ENCODE measurements at places on chromosomes 6 and 20. TPM values are rescaled to one million over a fixed set of nuclear protein-coding genes. Genes with fewer than 3 reads are reported as not detected.

RIPOR2 gene
- 1.6 TPM for total RNA-seq

OR2H1 gene
- total RNA-seq = not detected

MEI4 gene
- 3.3 TPM for total RNA-seq

SMLR1 gene
- 0.52 TPM for total RNA-seq

NOX3 gene
- total RNA-seq = not detected

BLTP3A gene
- 10.1 TPM for total RNA-seq

AVP gene
- total RNA-seq = not detected

GMEB2 gene
- 9.9 TPM for total RNA-seq

ALDH8A1 gene
- total RNA-seq = 0.66 TPM

GRCh38 chr20:5779071-5779900 is 29.1 kb downstream of the SHLD1 start:
- H3K36me3 ChIP-seq = no peaks in the 10 kb centered on the region
- H3K4me3 ChIP-seq = no peak overlapping the region
- peak; percentile 46 for DNase-seq
- H3K27me3 ChIP-seq = no peaks in the 10 kb centered on the region

GRCh38 chr20:62142252-62143080 is 728 bp downstream of the PSMA7 start:
- no peaks in the 10 kb centered on the region for H3K27me3 ChIP-seq
- peak; percentile 40 for DNase-seq
- H3K36me3 ChIP-seq = peaks cover 13% of the 10 kb centered on the region
- H3K27ac ChIP-seq = peak overlapping the region; percentile 98
- H3K4me3 ChIP-seq = peak overlapping the region; percentile 27

GRCh38 chr6:153966001-153966400 is 73.0 kb upstream of the OPRM1 start:
- no peaks in the 10 kb centered on the region for H3K4me1 ChIP-seq
- no peaks in the 10 kb centered on the region for H3K36me3 ChIP-seq
- no peaks in the 10 kb centered on the region for H3K27me3 ChIP-seq
- no peak overlapping the region for H3K4me3 ChIP-seq
- H3K27ac ChIP-seq = no peak overlapping the region

DNA sequence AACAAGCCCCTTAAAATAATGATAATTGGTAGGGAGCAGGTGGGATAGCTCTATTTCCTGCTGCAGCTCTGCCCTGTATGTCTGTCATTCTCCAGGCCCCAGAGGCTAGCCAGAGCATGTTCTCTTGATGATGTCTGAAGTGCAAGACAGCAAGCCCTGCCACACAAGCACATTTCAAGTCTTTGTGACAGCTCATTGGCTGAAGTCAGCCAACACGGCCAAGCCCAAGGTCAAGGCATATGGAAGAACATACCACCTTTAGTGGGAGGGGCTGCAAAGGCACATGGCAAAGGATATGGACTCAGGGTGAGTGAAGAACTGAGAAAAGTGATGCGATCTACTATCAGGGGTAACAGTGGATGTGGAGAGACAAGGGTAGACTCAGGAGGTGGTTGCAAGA is 116.1 kb downstream of the PRND start:
- H3K36me3 ChIP-seq = no peaks in the 10 kb centered on the region
- no peaks in the 10 kb centered on the region for H3K4me1 ChIP-seq

- no peak overlapping the region for H3K4me3 ChIP-seq
- H3K27ac ChIP-seq = no peak overlapping the region
- H3K36me3 ChIP-seq = no peaks in the 10 kb centered on the region
- H3K4me1 ChIP-seq = peaks cover 9% of the 10 kb centered on the region
- no peak for DNase-seq
Observed at GRCh38 chr20:1474817-1475603, 8.4 kb upstream of the NSFL1C start.

DNA sequence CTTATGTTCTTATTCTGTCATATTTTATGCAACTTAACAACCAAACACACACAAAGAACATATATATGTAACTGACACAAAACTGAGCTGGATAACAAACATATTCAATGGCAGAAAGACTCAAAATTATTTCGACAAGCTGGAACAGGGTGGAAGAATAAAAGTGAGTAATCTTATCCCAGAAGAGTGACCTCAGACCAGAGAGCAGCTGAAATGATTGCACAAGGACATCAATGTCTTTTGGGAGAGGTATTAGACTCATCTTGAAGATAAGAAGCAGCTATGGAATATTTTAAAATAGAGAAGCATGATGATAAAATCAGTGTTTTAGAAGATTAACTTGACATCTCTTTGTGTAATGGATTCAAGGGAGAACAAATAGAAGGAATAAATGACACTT is 191.6 kb upstream of the PRDM1 start:
- H3K36me3 ChIP-seq = no peaks in the 10 kb centered on the region
- H3K27me3 ChIP-seq = no peaks in the 10 kb centered on the region
- no peak for DNase-seq
- peaks cover 16% of the 10 kb centered on the region for H3K4me1 ChIP-seq
- H3K4me3 ChIP-seq = no peak overlapping the region

DNA sequence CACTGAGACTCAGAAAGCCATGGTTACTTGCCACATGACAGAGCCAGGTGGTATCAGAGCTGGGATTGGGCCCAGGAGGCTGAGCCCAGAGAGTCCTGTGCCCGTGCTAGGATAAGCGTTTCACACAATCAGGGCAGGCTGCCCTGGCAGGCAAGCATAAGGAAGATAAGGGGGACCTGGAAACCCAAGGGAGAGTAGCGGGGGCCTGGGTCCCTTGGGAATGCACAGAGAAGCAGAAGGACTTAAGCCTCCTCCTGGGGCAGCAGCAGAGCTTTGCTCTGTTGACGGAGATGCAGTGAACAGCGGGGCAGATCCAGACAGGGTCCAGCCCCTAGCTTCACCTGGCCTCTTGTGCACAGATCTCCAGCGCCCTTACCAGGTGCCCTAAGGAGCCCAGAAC is 8.7 kb downstream of the TRIB3 start:
- H3K4me1 ChIP-seq = peaks cover 22% of the 10 kb centered on the region
- no peak overlapping the region for H3K4me3 ChIP-seq
- no peak overlapping the region for H3K27ac ChIP-seq

DNA sequence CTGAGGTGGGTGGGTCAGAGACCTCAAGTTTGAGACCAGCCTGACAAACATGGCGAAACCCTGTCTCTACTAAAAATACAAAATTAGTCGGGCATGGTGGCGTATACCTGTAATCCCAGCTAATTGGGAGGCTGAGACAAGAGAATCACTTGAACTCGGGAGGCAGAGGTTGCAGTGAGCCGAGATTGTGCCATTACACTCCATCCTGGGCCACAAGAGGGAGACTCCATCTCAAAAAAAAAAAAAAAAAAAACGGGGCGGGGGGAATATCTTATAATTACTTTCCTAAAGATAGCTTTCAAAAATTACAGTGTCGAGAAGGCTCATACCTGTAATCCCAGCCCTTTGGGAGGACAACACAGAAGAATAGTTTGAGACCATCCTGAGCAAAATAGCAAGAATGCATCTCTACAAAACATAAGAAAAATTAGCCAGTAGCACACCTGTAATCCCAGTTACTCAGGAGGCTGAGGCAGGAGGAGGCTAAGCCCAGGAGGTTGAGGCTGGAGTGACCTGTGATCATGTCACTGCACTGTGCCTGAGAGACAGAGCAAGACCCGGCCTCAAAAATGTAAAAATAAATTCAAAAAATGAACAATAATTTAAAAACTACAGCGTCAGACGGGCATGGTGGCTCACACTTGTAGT is 25.8 kb downstream of the CBFA2T2 start:
- H3K4me3 ChIP-seq = no peak overlapping the region
- H3K27ac ChIP-seq = no peak overlapping the region
- no peak for DNase-seq
- peaks cover 27% of the 10 kb centered on the region for H3K4me1 ChIP-seq
- H3K36me3 ChIP-seq = no peaks in the 10 kb centered on the region

- no peak overlapping the region for H3K27ac ChIP-seq
- DNase-seq = no peak
- H3K4me1 ChIP-seq = no peaks in the 10 kb centered on the region
- no peak overlapping the region for H3K4me3 ChIP-seq
- H3K27me3 ChIP-seq = no peaks in the 10 kb centered on the region
- no peaks in the 10 kb centered on the region for H3K36me3 ChIP-seq
Observed at GRCh38 chr6:124982669-124983068, 20.4 kb downstream of the RNF217 start.

GRCh38 chr20:37274851-37275524 is 13.4 kb upstream of the GHRH start:
- no peak overlapping the region for H3K27ac ChIP-seq
- DNase-seq = no peak
- H3K27me3 ChIP-seq = no peaks in the 10 kb centered on the region
- no peaks in the 10 kb centered on the region for H3K36me3 ChIP-seq
- H3K4me3 ChIP-seq = no peak overlapping the region
- H3K4me1 ChIP-seq = peaks cover 11% of the 10 kb centered on the region

GRCh38 chr20:57732226-57732625 is 22.4 kb upstream of the PMEPA1 start:
- no peaks in the 10 kb centered on the region for H3K36me3 ChIP-seq
- no peaks in the 10 kb centered on the region for H3K27me3 ChIP-seq
- no peak overlapping the region for H3K27ac ChIP-seq
- no peak overlapping the region for H3K4me3 ChIP-seq
- peaks cover 7% of the 10 kb centered on the region for H3K4me1 ChIP-seq

DNA sequence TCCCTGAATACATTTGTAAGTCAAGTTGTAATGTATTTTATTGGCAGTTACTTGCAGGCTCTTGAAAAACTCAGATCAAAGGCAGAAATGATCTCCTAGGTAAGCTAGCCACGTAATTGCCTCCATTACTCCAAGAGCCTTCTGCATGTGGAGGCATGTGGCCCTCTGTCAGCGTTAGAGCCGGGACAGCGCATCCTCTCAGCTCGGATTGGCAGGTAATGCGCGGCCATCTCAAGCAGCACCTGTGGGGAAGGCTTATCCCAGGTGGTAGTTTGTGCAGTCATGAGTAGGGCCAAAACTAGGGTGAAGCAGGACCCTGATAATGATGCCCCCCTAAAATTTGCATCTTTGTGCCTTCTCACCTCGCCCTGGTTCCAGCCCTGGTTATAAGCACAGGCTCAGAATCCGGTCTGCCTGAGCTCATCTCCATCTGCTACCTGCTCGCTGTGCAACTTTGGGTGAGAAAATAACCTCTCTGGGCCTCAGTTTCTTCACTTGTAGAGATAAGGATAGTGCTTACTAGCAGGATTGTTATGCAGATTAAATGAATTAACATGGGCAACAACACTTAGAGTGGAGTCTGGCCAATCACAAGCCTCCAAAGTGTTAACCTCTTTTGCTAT is 157.5 kb upstream of the PMEPA1 start:
- H3K27me3 ChIP-seq = no peaks in the 10 kb centered on the region
- H3K36me3 ChIP-seq = no peaks in the 10 kb centered on the region
- H3K27ac ChIP-seq = no peak overlapping the region
- no peak overlapping the region for H3K4me3 ChIP-seq
- no peaks in the 10 kb centered on the region for H3K4me1 ChIP-seq
- no peak for DNase-seq

GRCh38 chr6:37700620-37700973 is 2.9 kb upstream of the MDGA1 start:
- H3K27me3 ChIP-seq = peaks cover 12% of the 10 kb centered on the region
- peaks cover 40% of the 10 kb centered on the region for H3K4me1 ChIP-seq
- H3K36me3 ChIP-seq = no peaks in the 10 kb centered on the region
- DNase-seq = no peak
- no peak overlapping the region for H3K27ac ChIP-seq

DNA sequence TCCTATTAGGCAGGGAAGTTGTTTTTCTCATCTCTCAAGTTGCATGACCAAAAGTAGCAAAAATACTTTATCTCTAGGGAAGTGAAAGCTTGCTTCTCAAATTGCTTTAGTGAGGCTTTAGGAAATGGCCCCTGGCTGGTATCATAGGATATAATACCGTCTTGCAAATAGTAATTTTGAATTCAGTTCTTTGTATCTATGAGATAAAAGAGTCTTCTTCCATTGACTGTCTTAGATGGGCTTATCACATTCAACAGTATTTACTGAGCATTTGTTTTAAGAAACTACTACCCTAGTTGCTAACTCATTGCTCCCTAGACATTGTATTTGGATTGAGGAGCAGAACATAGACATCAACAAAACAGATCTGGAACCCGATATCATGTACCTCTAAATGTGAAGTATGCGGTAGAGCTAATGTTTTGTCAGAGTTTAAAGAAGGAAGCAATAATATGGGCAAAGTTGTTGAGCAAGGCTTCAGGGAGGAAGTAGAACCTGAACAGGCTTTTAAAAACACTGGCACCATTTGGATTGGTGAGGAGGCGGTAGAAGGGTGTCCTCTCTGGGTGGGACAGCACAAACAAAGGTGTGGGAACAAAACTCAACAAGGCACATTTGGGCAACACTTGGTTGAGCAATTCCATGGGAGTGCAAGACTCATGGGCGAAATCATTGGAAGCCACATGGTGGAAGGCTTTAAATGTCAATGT is 101.5 kb downstream of the SGK1 start:
- no peaks in the 10 kb centered on the region for H3K36me3 ChIP-seq
- no peaks in the 10 kb centered on the region for H3K27me3 ChIP-seq

- H3K27ac ChIP-seq = no peak overlapping the region
- H3K36me3 ChIP-seq = no peaks in the 10 kb centered on the region
- H3K4me3 ChIP-seq = no peak overlapping the region
- DNase-seq = peak; percentile 45
- H3K4me1 ChIP-seq = peaks cover 18% of the 10 kb centered on the region
Observed at GRCh38 chr6:100175814-100176310, 181.8 kb upstream of the MCHR2 start.

GRCh38 chr6:100283285-100283684 is 181.4 kb downstream of the SIM1 start:
- no peak overlapping the region for H3K27ac ChIP-seq
- no peaks in the 10 kb centered on the region for H3K36me3 ChIP-seq
- no peak for DNase-seq
- no peaks in the 10 kb centered on the region for H3K27me3 ChIP-seq
